Activated naive CD4-positive, alpha-beta T cell treated with anti-CD3 and anti-CD28 coated beads, Interleukin-2, amount 10 ng/mL, durations not matched to agents 7 days and 5 days (primary cell): ENCODE measurements at places on chromosomes 5 and 9.

DNA sequence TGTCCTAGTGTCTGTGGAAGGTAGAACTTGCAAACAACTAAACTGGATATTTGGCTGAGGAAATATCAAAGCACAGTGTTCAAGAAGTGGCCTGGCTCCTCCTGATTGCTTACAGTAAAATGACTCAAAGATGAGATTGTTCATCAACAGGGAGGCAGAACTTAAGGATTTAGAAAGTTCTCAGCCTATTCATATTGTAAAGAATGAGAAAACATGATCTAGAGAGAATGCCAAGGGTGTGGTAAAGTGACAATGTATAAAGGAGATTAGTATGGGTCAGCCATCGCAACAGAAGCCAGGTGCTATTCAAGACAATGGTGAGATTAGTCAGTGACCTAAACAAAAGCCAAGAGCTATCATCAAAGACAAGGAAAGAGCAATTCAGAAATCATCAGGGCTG, 372.3 kb downstream of the SPOCK1 start:
- DNase-seq = no peak

GRCh38 chr5:109704282-109704952, 14.7 kb downstream of the MAN2A1 start:
- DNase-seq = no peak

DNA sequence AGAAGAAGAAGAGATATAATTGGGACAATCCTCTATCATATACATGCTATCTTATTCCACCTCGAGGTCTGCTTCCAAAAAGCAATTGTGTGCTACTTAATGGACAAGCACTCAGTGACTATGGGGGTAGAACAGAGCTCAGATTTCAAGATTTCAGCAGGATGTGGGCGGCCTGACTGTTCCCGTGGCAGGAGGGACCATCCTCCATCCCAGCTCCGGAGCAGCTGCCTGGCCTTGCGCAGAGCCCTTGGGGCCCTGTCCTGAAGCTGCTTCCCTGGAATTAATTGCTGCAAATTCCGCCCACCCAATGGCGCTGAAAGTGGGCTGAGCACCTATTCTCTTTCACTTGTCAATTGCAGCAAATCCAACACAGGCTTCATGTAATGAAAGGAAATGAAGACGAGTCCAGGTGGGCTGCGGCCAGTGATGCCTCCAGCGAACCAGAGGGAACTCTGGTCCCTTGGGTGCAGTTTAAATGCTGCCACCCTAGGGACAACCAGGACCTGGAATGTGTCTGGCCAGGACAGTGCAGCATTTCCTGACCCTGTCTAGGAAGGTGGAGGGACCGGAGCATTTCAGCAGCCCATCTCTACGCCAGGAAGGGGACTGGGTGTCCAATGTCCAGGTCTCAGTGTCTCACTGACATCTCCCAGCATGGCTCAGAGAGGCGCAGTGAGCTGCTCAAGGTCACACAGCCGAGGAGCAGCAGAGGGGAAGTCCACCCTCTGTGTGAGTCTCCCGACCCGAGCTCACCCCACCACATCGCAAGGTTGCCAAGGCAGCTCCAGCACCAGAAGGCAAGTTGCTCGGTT, 50.5 kb upstream of the FCN1 start:
- peak; percentile 14 for DNase-seq

DNA sequence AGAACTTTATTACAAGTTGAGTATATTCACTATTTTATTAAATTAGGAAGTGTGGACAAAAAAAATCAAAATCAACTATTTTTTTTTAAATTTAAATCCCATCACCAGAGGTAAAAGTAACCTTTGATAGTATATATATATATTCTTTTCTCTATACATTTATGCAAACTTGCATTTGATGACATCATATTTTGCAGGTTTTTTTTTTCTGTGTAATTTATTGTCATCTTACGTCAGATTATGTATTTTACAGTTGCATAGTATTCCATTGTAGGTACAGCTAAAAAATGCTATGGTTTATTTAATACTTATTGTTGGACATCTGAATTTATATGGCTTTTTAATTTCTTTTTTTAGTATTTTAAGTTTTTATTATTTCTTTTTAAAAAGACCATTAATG, 25.5 kb downstream of the APC start:
- DNase-seq = no peak

DNA sequence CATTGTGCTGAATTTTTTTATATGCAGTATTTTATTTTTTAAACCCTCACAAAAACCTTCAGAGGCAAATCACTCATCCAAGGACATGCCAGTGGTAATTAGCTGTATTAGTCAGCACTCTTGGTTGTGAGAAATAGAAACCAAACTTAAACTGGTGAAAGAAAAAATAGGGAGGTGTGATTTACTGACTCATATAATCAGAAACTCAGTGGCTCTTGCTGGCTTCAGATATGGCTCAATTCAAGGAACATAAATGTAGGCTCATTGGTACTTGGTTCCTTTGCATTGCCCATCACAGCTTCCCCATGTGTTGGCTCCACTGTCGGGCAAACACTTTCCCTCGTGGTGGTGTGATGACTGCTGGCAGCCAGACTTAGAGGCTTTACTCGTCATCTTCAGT, 497.2 kb downstream of the MAT2B start:
- no peak for DNase-seq

DNA sequence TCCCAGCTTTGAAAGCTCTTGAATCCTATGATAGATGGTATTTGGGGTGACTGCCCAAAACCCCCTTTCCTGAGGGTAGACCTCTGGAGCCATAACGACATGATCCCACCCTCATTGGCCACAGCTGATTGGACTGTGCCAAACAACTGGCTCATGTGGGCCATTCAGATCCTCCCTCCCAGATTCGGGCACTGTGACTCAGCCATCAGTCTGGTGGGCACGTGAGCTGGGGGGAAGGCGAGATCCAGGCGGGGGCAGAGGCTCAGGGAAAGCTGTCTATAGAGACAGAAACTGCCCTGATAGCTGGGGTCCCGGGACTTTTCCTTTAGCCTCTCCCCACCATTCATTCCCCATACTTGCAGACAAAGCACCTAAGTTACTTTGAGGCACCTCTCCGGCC, 15.1 kb upstream of the NCS1 start:
- no peak for DNase-seq

DNA sequence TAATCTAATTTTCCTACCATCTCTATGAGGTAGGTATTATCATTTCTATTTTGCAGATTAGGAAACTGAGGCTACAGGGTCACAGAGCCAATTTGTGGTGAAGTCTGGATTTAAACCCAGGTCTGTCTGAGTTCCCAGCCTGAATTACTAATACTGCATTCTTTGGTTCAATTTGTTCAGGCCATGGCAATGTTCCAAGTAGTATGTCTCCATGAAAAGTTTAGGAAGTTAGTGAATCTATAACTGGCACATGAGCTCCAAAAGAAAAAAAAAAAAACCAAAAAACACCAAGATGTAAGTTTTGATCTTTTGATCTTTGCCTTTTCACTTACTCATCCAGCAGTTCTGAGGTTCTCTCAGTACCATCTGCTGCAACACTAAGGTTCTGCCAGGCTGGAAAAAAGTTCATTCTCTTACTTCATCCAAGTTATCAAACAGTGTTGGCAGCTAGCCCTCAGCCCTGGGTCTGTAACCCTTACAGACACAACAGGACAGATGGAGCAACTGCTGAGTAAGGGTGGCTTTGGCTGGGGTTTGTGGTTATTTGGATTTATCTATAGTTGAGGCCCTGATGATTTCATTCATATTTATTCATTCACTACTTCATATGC, 4.4 kb upstream of the TMEM268 start:
- no peak for DNase-seq

GRCh38 chr9:2859776-2860379, 16.0 kb upstream of the PUM3 start:
- peak; percentile 62 for DNase-seq

DNA sequence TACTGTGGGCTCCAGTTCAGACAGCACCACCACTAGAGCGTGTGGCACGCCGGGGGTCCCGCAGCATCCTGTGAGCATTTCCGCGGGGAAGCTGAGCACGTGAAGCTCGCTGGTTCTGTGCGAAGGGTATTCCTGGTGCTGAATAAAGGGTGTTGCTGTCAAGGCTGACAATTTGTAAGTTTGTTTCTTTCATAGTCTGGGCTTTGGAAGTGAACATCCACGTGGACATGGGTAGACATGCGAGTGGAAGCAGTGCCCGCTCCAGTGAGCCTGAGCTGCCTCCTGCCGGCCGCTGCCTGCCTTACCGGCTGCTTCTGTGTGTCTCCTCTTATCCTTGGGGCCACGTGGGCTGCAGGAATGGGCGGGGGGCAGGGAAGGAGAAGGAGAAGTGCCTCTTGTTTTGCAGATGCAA, 14.7 kb downstream of the NDUFS6 start:
- no peak for DNase-seq

GRCh38 chr5:74107899-74108298, 481.9 kb downstream of the ARHGEF28 start:
- DNase-seq = no peak

- no peak for DNase-seq
Observed at GRCh38 chr5:180844432-180844831, 16.6 kb downstream of the ZFP62 start.
